Activated CD4-positive, alpha-beta T cell treated with anti-CD3 and anti-CD28 coated beads, Interleukin-2, amount 10 ng/mL, durations not matched to agents 7 days and 5 days (primary cell): ENCODE measurements at places on chromosomes 6 and 20.

DNA sequence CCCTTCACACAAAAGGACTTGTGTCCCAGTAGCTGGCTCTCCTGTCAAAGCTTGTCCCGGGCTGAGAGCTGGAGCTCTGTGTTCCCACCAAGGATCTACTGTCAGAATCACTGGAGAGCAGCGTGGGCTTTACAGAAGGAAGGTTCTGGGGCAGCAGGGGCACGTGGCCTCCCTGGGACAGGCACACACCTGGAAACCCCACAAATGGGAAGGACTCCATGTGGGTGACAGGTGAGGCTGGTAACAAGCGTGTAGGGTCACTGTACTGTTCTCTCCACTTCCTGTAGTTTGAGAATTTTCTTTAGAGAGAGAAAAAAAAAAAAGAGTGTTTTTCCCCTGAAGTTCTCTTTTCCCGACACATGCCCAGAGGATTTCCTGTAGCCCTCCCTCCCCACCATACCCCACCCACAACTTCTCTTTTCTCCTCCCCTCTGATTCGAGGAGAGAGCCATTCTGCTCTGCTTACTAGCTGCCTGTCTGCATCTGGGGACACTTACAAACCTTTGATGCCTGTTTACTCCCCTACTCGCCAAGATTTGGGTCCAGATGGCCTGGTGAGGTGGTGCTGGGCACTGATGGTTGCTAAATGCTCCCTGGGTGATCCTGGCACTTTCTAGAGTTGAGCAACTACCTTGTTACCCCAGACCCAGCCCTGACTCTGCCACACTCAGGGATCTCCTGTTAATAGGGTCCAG is 84.1 kb upstream of the SIRPA start:
- DNase-seq, result no peak

DNA sequence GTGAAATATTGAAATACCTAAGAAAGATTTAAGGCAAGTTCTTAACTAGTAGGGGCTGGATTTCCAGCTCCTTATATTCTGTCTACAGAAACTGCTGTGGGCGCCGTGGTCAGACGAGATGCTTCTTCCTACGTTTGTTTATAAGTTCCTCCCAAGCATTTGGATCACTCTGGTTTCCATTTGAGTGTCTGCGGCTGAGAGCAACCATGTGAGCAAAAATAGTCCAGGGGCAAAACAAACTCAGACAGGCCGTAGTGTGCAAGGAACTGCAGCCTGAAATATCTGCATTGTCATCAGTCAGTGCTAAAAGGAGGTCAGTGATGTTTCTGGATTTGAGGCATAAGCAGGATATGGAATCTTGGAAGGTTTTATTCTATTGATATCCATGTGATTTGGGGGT is 485.9 kb upstream of the JAG1 start:
- DNase-seq, result no peak

GRCh38 chr6:84390334-84390733 is 162.9 kb upstream of the CEP162 start:
- no peak for DNase-seq

DNA sequence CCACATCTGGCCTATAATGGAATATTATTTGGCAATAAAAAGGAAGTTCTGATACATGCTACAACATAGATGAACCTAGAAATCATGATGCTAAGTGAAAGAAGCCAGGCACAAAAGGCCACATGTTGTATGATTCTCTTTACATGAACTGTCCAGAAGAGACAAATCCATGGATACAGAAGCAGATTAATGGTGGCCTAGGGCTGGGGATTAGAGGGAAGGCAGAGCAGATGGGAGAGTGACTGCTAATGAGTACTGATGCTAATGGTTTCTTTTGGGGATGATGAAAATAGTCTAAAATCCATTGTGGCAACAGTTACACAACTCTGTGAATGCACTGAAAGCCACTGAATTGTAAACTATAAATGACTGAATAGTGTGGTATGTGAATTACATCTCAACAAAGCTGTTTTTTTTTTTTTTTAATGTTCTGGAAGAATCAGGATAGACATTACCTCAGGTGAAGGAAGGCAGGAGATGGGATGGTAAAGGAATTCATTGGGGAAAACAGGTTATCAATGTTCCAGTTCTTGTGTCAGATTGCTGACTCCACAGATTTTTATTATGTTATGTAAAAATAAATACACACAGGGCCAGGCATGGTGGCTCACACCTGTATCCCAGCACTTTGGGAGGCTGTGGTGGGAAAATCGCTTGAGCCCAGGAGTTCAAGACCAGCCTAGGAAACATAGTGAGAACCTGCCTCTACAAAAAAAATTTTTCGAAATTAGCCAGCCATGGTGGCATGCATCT is 8.9 kb upstream of the SOX12 start:
- DNase-seq, result no peak
